ENCODE measurements at places on chromosomes 1 and 21.

GRCh38 chr1:118920124-118920717 is 67.9 kb downstream of the TBX15 start:
- no peak for DNase-seq

DNA sequence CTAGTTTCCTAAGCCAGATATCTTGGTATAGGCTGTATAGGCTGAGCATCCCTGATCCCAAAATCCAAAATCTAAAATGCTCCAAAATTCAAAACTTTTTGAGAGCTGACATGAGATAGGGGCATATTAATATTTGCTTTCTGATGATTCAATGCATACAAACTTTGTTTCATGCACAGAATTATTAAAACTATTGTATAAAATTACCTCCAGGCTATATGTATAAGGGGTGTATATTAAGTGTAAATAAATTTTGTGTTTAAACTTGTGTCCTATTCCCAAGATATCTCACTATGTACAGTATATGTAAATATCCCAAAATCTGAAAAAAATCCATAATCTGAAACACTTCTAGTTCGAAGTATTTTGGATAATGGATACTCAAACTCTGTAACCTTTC is 2.6 kb downstream of the WDR64 start:
- DNase-seq = no peak

GRCh38 chr21:19322360-19322759 is 918.8 kb upstream of the TMPRSS15 start:
- DNase-seq = no peak

DNA sequence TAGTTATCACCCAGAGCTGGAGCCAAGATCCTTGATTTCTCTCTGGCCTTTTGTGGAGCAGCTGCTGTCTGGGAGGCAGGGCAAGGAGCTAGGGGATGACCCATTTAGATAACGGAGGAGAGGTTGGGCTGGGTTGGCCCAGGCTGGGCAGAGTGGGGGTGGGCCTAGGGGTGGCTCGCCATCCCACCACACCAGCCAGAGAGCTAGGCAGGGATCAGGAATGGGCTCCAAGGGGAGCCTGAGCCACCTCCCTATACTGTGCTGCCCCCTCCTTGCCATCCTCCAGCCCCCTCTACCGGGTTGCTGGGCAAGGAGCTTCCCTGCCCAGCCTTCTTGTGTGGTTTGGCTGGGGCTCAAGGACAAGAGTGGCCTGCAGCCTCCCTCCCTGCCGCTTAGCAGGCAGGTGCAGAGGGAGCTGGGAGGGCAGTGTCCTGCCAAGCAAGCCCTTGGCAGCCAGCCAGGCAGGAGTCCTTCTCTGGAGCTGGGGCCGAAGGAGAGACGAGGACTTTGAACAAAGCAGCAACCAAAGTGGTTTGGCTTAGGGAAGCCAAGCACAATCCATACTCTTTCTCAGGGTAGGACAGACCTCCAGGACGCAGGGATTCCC is 4.1 kb downstream of the NUAK2 start:
- DNase-seq = no peak

GRCh38 chr1:197915862-197916499 is 1.2 kb upstream of the LHX9 start:
- DNase-seq = no peak

DNA sequence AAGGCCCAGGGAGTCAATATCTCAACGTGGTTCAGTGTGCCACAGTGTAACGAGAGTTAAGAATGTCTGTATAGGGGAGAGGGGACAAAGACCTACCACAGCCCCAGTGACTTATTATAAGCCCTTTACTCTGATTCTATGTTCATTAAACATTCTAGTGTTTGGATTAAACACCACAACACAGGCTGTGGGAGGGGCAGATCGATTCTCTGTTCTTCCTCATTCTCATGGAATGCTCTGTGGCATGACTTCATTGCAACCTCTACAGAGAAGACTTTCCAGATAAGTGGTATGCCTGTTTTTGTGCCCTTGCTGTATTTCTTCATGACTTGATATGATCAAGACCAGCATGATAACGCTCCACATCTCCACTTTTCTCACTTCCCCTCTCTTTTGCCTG is 39.0 kb upstream of the CD5L start:
- DNase-seq = no peak

DNA sequence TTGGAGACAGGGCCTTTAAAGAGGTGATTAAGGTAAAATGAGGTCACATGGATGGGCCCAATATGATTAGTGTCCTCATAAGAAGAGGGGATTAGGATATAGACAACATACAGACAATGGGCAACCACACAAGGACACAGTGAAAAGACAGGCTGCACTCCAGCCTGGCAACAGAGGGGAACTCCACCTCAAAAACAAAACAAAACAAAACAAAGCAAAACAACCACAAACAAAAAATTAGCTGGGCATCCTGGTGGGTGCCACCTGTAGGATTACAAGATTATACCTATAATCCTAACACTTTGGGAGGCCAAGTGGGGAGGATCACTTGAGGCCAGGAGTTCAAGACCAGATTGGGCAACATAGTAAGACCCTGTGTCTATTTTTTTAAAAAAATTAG is 4.8 kb upstream of the MDM4 start:
- no peak for DNase-seq

DNA sequence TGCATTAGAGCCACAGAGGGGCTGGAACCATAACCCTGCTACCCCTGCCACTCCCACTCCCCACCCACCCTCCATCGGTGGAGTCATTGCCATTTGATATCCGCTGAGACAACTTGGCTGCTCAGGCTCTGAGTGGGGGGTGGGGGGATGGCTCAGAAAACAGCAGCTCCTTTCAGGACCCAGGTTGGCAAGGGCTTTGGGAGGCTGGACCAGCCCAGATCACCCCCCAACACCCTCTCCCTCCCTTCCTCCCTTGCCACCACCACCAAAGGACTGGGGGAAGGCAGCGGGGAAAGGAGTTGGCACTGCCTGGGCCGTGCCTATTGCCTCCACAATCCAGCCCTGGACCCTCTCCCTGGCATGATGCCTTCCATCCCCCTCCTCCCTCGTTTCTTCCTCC is 1.7 kb downstream of the KCNJ10 start:
- DNase-seq = no peak

DNA sequence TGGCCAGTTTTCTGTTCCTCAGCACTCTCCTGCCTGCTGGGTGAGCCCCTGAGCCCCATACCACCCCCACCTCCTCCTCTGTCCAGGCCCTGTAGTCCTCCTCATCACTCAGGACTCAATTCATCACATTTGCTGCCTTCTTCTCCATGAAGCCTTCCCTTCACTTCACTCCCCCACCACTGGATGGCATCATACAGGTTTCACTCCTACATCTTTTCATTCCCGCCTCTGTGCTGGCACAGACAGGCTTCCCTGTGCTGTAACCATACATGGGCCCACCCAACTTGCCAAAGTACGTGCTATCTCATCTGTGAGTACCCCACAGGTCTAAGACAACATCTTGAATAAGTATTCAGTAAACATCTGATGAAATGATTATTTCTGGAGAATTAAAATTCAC is 56.9 kb downstream of the SLC45A1 start:
- DNase-seq = no peak

- DNase-seq = peak; percentile 17
These were observed 438 bp upstream of the MIA3 start for GRCh38 chr1:222617367-222617951.

DNA sequence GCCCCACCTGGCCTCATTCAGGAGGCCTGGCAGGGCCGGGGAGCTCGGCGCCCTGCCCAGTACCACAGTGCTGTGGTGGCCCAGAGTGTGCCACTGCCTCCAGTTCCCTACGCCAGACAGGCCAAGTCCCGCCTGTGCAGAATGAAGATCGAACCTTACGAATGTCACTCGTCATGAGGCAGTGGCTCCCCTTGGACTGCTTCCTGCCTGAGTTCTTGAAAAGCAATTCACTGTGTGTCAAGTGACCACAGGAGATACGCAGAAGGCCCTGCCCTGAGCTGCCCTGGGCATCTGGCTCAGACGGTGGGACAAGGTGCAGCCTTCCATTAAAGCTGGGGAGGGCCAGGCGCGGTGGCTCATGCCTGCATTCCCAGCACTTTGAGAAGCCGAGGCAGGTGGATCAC is 49.6 kb upstream of the LRP8 start:
- DNase-seq = no peak

DNA sequence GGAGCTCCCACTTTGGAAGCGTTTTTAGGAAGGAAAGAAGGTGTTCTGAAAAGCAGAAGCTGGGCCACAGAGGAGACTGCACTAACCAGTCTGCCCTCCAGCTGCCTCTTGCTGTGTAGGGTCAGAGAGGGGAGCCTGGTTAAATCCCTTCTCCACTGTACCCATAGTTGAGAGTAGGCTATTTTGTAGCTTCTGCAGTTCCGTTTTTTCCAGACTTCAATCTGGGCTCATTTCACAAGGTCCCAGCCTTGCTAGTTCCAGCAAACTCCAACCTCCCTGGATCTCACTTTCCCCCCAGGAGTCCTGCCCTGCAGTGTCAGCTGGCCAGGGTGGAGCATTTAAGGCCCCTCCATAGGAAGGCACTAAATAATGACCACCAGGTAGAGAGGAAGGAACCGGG is 11.0 kb downstream of the TNN start:
- DNase-seq = no peak

DNA sequence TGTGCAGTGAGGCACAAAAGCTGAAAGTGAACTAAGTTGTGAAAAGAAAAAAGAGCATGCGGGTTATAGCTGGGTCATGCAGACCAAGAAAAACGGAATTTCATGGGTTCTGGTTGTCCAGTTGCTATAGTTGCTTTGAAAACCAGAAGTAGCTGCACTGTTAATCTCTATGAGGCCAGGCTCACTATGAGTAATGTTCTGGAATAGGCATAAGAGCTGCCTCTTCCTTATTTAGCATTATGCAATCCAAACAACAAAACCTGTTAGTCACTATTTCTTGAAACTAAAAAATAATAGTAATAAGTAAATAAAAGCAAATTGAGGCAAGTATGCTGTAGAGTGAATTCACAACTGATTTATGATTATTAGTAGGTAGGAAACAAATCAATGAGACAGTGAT is 1383.7 kb downstream of the MRPL39 start:
- DNase-seq = no peak

DNA sequence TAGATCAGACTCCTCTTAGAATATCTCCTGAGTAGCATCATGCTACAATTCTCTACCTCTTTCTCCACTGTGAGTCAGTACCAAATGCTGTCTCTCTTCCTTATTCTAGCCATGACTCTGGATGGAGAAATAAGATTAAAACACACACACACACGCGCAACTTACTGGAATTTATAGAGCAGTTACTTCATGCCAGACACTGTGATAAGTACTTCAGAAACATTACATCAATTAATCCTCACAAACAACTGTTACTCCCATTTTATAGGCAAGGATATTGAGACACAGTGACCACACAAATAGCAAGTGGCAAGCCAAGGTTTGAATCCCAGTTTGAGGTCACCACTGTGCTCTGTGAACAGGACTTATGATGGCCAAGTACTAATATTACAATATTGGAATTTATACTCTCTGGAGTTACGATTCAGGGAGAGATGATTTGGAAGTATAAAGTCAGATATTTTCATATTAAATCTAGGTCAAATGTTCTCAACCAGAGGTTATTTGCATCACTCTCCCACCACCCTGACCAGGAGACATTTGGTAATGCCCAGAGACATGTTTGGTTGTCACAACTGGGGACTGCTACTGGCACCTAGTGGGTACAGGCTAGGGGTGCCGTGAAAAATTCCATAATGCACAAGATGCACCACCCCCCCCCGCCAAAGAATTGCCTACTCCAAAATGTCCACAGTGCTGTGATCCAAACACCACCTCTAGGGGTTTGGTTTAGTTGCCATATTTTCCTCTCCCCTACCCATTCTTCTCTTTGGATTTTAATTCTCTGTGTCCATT is 221.6 kb downstream of the LTN1 start:
- no peak for DNase-seq

GRCh38 chr1:169576935-169577331 is 9.3 kb downstream of the F5 start:
- no peak for DNase-seq

- no peak for DNase-seq
These were observed 2.6 kb upstream of the GJB3 start for GRCh38 chr1:34778381-34778780.

GRCh38 chr1:198497326-198498102 is 43.0 kb downstream of the ATP6V1G3 start:
- no peak for DNase-seq

DNA sequence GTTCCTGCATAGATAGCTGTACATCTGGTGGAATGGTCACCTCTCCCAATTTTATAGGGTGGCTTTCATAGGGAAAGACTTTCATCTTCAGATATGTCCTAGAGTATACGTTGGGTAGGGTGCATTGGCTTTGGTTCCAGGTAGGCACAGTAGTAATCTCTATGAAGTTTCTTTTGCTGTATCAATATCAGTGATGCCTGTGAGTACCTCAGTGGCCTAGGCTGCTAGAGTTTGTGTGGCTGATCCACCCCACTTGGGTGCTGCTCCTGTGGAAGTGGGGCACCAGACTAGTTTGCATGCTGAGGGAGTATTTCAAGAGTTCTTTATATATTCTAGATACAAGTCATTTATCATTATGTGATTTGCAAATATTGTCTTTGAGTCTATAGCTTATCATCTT is 370.5 kb upstream of the VAMP3 start:
- DNase-seq = no peak

DNA sequence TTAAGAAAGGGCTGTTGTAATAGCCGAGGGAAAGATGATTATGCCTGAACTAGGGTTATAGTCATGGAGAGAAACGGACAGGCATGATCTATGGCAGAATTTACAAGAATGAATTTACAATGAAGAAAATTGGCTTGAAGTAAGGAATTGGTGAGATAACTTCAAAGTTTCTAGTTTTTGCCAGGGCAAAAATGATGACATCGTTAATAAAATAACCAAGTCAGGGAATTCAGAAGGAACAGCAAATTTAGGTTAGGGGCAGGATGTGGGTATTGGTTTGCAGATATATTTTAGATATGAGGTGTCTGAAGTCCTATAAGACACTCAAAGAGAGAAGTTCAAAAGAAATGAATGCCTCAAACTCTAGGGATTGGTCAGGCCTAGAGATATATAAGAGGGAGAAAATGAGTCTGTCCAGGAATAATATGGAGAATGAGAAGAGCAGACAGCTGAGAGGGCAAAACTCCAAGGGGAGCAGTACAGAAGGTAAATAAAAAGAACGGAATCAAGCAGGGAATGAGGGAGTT is 62.8 kb downstream of the IARS2 start:
- no peak for DNase-seq

GRCh38 chr1:206563367-206564207 is 48.7 kb downstream of the EIF2D start:
- DNase-seq = no peak

DNA sequence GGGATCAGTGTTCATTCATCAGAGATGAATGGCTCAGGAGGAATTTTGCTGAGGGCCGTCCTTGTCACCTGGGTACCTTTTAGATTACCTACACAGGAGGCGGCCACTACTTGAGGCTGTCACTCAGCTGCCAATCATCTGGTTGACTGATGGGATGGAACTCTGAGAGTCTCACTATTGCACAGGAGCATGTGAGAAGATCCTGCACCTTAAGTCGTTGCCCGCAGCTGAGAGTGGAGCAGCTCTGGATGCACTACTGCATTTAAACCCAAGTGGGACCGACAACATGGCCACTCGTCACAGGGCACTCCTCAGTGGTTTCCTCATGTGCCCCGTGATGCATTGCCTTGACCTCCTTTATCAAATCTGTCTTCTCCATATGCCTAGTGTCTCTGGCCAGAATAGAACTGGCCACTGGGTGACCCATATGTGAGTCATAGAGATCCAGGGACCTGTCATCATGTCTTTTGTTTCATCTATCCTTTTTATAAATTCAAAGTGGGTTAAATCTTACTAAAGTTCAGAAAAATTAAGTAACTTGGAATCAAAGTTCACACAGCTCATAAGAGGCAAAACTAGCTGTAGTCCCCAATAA is 165.5 kb downstream of the ZSCAN20 start:
- no peak for DNase-seq

- no peak for DNase-seq
These were observed 57.4 kb upstream of the ADAMTS5 start for GRCh38 chr21:27024301-27024700.

GRCh38 chr1:7300893-7301663 is 470.0 kb upstream of the VAMP3 start:
- no peak for DNase-seq
